ENCODE measurements at places on chromosomes 5 and 9.

DNA sequence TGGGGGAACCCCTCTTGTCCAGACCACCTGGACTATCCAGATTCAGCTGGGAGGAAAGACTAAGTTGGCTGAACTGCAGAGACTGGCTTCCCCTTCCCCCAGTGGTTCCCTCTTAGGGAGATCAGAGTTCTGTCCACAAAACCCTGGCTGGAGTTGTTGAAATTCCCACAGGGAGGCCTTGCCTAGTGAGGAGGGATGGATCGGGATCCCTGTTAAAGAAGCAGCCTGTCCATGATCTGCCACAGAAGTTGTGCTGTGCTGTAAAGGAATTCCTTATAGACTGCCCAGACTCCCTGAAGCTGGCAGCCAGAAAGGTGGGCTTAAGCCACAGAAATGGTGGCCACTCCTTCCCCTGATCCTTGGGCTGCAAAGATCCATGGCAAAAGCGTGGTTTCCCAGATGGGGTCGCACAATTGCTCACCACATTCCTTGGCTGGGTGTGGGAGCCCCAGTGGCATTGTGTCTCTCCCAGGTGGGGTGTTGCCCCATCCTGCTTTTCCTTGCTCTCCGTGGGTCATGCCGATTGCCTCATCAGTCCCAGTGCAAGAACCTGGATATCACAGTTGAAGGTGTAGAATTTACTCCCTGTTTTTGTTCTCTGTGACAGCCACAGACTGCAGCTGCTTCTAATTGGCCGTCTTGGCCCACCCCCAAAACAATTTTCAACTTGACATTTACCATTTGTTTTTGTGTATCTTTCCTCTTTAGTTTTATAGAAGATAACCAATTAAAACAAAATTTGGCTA is 342.4 kb downstream of the FGF10 start:
- no peak for DNase-seq

GRCh38 chr5:172694541-172694940 is 53.5 kb downstream of the NEURL1B start:
- DNase-seq, result no peak

DNA sequence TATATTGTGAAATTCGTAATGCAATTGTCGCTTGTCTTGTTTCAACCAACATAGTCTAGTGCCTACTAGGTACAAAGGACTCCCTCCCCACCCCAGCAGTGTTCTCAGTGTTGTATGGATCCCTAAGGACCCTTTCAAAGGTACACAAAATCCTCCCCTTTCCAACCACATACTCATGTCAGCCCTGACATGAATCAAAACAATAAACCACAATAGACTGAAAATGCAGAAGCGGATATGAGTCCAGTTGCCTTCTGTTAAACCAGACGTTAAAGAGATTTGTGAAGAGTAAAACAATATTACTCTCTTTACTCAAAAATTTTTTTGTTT is 82.4 kb upstream of the IFNK start:
- DNase-seq, result no peak

DNA sequence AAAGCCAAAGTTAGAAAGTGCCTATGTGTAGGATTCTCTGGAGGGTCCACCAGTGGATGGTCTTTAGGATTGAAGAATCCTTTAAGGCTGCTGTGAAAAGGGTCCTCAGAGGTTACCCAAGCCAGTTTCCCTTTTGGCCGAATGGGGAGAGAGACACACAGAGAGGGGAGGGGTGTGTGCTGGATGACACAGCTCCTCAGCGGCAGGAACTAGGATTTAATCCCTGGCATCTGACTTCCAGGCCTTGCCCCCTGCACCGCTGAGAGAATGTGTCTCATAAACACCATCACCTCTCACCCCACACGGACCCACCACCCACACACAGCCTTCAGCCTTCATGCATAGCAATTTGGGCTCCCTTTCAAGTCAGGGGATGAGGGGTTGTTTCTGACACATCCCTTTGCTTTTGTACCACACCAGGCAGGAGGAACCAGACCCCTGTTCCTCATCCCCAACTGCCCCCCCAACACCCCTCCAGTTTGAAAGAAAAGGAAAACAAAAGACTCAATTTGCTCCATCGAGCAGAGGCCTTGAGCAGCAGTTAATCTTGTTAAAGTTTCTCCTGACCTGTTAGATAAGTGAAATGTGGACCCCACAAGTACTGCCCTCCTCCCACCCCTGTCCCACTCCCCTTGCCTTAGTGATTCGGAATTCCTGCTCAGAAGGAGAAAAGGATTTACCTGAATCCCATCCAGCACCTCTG is 4.0 kb downstream of the PAPPA start:
- DNase-seq, result no peak

- DNase-seq, result no peak
Measured at GRCh38 chr5:74386571-74387334, 253.8 kb downstream of the ENC1 start.

DNA sequence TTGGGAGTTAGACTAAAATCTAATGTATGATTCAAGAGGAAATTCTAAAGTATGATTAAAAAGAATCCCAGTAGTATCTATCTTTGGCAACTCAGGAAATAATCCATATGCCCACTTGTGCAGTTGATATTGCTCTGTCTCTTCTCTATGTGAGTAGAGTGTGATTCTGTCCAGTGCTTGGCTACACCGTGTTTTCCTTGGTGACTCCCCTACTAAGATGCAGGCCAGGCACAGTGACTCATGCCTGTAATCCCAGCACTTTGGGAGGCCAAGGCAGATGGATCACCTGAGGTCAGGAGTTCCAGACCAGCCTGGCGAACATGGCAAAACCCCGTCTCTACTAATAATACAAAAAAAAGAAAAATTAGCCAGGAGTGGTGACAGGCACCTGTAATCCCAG is 495.4 kb downstream of the MAT2B start:
- no peak for DNase-seq

DNA sequence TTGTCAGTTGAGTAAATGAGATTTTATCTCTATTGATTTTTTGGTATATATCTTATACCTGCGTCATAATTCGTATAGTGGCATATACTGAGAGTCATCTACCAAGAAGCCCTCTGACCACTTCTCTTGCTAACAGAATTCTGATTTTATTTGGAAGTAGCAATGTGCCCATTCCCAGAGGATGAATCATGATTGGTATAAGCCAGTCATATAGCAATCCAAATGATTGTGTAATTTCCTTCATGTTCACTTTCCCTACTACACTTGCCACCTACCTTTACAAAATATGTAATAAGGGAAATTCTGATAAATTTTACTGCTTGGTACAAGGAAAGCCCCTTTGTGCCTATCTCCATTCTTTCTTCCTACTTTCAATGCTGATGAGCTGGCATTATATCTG is 16.1 kb upstream of the ZNF462 start:
- no peak for DNase-seq

DNA sequence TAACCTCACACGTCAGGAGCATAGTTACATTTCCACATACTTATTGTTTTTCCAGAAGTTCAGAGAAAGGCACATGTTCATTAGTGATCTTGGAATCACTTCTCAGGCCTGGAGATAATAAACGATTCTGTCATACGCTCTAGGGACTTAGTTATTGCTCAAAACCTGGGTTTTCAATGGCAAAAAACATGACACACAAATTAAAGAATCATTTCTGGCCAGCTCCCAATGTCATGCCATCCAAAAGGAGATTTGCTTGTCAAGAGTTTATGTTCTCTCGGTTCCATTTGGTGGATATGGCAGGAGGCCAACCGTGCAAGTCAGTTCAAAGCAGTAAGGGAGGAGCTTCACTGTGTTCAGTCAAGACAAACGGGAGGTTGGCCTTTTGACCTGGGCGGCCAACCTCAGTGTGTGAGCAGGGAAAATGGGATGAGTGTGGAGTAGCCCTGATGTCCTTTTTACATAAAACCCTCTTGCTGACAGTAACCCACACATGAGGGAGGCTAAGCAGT is 123.4 kb downstream of the NXNL2 start:
- no peak for DNase-seq

DNA sequence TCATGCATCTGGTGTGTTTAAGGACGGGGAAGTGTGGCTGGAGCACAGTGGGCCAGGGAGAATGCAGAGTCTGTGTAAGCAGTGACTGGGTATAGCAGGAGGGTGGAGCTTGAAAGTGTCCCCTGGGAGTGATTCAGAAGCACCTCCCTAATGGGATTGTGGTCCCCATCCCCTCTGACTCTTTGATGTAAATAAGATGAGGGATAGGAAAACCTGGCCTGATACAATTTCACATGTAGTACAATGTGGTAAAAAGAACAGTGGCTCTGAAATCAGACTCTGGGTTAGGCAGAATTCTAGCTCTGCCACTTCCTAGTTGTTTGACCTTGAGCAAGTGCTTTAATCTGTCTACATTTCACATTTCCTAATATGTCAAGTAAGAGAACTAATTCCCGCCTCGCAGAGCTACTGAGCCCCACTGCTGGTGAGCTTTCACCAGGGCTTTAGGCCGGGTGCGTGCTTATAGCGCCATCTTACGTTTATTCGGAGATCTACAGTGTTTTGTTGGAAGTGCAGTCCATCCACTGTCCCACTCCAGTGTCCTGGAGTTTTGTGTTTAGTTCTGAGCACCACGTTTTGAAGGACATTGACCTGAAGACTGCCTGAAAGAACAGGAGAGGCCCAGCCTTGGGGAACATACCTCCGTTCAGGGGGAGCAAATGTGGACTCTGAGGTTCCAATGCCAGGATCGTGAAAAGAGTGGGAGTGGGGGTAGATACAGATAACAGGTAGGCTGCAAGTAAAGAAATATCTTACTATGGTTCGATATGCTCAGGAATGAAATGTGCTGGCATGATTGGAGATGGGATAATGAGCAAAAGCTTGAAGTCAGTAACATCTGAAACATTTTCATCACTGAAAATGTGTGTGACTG is 51.2 kb upstream of the TESK1 start:
- no peak for DNase-seq

DNA sequence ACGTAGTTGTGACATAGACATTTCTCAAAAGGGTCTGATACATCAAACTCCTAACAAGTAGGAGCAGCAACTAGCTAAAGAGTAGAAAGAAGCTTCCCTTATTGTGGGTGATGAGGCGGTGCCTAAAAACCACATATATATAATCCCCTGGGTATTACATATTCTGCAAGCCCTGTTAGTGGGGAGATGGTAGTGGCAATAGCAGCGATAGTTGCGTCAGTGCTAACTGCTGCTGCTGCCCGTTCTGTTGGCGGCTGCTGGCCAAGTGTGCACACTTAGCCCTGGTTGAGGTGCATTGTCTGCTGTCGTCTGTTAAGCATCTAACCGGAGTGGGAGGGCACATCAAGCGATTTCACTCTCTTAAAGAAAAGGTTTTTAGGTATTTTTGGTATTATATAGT is 35.8 kb downstream of the VLDLR start:
- no peak for DNase-seq

DNA sequence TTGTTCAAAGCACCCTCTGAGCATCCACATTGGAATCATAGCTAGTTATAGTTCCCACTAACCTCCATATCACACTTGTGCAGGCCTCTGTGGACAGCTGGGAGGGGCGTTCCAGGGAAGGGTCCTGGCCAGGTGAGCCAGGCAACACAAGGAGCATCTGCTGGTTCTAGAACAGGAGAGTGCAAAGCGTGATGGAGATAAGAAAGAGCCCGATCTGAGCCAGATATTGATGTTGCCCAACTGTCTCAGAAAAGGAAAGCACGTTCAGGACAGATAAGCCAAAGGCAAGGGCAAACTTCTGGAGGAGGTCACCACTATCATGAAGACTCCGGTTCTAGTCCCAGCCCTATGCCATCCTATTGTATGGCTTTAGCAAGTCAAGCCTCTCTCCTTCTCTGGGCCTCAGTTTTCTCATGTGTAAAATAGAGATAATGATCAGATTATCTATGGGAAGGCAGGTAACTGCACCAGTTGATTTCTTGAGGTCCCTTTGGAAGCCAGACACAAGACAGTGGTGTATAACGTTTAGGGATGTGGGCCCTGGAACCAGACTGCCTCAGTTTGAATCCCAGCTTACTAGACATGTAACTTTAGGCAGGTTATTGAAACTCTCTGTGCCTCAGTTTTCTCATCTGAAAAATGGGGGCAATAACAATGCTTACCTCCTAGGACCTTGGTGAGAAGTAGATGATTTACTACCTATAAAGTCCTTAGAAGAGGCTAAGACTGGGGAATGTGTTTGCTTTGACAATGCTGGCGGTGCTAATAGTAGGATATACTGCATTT is 19.8 kb downstream of the GABBR2 start:
- no peak for DNase-seq

DNA sequence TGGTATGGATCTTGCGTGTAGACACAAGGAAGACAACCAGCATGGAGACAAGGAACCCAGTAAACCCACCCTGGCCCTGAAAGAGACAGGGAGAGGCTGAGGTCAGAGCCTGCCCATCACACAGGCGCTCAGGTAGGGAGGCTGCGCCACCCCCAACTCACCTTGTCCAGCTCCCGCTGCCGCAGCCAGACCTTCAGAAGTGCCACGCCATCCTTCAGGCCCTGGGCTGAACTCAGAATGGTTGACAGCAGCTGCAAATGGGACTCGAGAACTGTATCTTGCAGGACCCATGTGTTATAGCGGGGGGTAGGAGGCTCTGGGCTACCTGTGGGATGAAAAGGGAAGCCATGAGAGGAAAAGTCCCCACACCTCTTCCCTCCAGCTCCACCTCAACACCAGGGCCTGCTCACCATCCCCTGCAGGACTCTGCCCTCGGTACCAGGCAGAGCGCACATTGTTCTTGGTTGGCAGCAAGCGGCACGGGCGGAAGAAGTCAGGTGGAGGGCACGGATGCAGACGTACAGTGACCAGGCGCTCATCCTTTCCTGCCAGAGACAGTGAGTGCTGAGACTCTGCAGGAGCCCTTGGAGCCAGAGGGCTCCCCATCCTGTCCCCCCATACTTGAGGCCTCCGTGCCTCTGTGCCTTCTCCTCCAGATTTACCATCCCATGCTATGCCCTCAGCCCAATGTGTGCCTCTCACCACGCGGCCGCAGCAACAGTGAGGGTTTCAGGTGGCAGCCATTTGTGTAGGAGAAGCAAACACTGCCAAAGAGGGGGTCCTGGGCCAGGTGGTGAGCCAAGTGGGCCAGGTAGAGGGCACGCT is 4.7 kb downstream of the NOL6 start:
- no peak for DNase-seq

DNA sequence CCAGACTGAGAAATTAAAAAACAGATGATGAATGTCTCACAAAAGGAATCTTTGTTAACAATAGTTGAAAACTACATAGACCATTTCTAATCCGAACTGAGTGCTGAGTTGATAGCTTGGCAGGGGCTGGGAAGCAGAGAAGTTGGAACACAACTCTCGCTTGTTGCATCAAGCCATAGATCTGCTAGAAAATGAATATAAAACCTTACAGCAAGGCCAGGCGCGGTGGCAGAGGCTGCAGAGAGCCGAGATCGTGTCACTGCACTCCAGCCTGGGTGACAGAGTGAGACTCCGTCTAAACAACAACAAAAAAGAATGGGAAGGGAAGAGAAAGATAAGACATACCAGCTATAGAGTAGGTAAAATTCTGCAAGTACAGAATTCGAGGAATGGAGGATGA is 28.0 kb upstream of the SPZ1 start:
- no peak for DNase-seq

Data from stimulated activated CD8-positive, alpha-beta memory T cell treated with anti-CD3 and anti-CD28 coated beads, Interleukin-2, amount 100 ng/mL, for 1 hour (primary cell).